ENCODE measurements at places on chromosomes 16 and 17.

DNA sequence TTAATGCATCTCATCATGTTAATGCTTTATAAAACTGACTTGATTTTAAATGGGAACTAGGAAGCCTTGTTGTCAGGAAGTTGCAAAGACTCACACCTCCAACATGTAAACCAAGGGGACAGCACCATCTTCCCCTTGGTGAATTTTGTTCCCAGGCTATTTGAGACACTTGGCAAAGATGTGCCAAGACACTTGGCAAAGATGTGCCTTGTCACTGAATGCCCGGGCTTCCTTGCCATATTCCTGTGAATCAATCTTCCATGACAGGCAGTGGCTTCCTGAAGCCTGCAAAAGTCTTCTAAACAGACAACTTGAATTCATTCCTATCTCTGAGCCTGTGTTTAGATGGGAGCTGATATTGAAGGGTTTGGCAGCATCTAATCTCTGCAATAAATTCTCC is 465.4 kb upstream of the C16orf82 start:
- DNase-seq = no peak

- no peak for DNase-seq
Observed at GRCh38 chr16:22322741-22323140, 25.5 kb downstream of the POLR3E start.

GRCh38 chr17:61498042-61498994 is 46.1 kb downstream of the TBX4 start:
- DNase-seq = no peak

DNA sequence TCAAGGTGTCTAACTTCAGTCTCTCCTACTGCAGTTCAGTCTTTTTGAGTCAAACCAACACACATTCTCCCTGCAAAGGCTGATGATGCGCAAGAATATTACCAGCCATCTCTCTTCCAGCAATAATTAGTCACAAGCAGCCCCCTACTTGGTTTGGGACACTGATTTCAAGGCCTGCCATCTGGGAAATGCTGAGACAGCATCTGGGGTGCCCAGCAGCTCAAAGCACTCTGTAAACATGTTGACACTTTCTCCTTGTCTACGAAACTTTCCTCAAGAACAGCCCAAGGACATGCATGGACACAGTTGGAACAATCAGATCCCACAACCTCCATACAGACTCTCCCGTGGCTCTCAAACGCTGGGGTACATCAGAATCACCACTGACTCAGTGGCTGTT is 149.2 kb upstream of the RPL38 start:
- DNase-seq = no peak

DNA sequence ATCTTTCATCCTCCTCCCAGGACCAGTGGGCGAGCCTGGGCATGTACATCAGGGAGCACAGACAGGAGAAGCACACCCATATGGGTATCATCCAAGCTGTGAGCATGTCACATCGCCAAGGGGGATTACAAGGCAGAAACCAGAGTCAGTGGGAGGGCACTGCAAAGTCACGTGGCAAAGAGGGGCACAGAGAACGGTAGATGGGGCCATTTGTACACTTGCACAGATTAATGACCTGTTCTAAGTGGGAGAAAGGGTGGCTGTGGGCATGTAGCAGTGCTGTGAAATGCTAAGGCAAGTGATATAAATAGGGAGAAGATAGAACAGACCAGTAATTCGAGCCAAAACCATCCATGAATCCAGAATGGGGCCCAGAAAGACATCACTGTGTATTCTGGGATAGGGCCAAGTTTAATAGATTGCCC is 265.0 kb downstream of the CPPED1 start:
- no peak for DNase-seq

- no peak for DNase-seq
Observed at GRCh38 chr17:74778960-74779359, 2.8 kb upstream of the NAT9 start.

DNA sequence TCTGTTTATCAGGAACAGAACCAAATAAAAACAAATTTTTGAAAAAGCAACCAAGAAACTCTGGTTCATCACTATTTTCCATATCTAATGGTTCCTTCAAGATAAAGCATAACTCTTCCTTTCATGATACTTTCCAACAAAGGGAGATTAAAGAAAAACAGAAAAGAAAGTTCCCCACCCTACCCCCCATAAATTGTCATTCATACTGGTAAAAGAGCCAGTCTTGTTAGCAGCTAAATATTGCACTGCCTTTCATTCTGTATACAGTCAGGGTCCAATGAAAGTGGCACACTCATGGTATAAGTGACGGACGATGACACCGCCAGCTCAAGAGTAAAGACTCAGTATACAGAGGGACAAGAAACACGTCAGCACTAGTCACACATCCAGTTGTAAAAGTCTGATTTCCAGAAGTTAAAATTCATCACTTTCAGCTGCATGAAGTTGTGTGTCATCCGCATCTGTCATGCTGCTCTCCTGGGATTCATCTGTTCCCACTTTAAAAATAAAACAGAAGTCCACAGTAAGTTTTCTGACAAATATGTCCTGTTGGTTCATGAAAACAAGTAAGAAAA is 68.5 kb downstream of the CDC27 start:
- no peak for DNase-seq

- peak; percentile 56 for DNase-seq
Observed at GRCh38 chr17:21573961-21574610, 118.2 kb upstream of the KCNJ18 start.

DNA sequence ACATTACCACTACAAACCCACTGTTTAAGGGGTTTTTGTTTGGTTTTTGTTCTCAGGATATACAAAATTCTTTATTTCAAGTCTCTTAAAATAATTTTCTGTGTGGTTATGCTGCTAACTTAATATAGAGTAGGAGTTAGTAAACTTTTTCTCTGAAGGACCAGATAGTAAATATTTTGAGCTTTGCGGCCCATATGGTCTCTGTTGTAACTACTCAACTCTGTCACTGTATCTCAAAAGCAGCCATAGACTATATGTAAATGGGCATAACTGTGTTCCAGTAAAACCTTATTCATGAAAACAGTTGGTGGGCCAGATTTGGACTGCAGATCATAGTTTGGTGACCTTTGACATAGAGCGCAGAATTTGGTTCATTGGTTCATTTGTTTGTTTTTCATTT is 7.2 kb downstream of the TANGO6 start:
- DNase-seq = no peak

DNA sequence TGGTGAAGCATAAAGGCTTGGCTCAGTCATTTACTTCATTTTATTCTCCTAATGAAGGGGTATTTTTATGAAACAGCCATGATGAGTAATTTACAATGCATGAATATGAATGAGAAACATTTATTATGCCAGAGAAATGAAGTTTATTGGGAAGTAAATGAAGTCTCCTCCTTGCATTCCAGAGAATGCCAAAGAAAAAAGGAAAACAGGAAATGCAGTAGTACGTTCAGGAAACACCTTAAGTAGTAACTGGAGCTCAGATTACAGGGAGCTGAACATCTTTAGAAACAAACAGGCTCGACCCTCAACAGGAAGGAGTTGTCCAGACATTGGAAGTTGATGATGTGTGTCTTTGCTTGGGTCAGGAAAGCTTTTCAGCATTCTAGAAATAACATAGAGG is 4.6 kb downstream of the KRT34 start:
- no peak for DNase-seq

GRCh38 chr16:78443542-78444364 is 344.3 kb downstream of the WWOX start:
- DNase-seq = no peak

GRCh38 chr17:18141210-18141803 is 32.8 kb downstream of the MYO15A start:
- DNase-seq = peak; percentile 69

- DNase-seq = no peak
Observed at GRCh38 chr17:45077643-45078042, 16.5 kb downstream of the NMT1 start.

DNA sequence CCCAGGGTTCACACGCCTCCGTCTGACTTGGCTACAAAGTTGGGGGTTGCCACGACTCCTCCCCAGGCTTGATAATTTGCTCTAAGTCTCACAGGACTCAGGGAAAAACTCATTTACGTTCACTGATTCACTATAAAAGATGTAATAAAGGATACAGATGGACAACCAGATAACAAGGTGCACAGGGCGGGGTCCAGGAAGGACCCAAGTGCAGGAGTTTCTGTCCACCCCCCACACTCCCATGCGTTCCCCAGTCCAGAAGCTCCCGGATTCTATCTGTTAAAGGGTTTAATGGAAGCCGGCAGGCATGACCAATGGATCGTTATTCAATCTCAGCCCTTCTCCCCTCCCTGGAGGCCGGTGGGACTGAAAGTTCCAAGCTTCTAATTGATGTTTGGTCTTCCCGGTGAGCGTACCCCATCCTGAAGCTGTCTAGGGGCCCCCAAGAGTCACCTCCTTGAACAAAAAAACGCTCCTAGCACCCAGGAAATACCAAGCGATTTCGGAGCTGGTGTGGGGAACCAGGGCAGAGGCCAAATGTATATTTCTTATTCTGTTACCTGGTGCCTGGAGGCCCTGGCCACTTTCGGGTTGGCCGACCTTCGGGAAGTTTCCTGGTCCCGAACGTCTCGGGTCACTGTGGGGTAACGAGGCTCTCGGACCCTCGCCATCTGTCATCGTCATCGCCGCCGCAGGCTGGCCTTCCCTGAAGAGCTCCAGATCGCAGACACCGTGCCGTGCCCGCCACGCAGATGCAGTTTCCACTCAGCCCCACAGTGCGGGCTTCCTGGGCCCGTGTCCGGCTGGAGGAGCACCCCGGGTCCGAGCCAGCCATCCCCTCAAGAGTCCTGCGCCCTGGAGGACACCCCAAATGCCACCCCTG is 13.5 kb upstream of the METRNL start:
- DNase-seq = no peak

DNA sequence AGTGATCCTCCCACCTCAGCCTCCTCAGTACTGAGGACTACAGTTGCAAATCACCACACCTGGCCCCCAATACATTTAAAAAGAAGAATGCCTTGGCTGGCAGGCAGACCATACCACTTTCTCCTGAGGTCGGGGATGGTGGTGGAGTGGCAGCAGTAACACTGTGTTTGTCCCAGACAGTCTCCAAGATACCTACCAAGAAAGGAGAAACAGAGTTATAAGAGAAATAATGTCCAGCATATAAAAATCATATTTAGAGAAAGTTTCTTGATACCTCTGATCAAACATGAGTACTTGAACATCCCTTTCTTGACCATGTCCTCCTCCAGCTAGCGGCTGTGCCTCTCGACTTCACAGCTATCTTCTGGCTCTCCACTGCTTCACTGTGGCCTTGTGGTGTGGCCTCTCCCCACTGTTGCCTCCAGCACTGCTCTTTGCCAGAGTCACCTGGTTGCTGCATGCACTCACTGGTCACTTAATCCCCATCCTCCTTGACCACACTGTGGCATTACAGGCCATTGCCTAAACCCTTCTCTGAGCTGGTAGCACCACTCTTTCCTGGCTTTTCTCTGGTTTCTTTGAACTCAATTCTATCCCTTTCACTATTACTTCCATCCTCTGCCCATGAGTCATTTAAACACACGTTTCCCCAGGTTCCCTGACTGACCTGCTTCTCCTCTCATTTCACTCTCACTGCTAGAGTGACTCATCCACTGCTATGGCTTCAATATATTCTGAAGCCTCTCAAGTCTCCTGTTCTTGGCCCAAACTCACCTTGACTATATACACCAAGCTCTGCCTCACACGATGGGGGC is 45.2 kb downstream of the XPO6 start:
- peak; percentile 54 for DNase-seq

All from ACHN (cell line).